Activated naive CD4-positive, alpha-beta T cell treated with anti-CD3 and anti-CD28 coated beads, Interleukin-2, amount 10 ng/mL, durations not matched to agents 7 days and 5 days (primary cell): ENCODE measurements at places on chromosomes 5 and 9.
A peak's percentile ranks its signal among the peaks of the same experiment; 100 is the strongest.

DNA sequence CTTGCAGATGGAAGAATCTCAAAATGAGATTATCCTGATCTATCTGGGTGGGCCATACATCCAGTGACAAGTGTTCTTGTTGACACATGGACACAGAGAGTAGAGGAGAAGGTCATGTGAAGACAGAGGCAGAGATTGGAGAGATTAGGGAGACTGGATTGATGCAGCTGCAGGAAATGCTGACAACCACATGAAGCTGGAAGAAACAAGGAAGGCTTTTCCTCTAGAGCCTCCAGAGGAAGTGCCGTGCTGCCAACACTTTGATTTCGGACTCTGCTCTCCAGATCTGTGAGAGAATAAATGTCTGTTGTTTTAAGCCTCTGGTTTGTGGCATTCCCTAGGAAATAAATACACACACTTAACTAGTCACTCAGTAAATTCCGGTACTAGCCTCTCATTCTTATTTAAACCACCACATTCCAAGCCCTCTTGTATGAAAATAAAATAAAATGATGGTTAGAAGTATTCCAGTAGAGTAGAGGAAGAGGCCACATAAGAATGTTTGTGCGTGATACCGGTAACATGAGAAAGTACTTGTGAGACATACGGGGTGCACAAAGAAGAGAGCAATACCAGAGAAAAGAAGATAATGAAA lies 110.9 kb upstream of the DMAC1 start:
- no peak for DNase-seq

DNA sequence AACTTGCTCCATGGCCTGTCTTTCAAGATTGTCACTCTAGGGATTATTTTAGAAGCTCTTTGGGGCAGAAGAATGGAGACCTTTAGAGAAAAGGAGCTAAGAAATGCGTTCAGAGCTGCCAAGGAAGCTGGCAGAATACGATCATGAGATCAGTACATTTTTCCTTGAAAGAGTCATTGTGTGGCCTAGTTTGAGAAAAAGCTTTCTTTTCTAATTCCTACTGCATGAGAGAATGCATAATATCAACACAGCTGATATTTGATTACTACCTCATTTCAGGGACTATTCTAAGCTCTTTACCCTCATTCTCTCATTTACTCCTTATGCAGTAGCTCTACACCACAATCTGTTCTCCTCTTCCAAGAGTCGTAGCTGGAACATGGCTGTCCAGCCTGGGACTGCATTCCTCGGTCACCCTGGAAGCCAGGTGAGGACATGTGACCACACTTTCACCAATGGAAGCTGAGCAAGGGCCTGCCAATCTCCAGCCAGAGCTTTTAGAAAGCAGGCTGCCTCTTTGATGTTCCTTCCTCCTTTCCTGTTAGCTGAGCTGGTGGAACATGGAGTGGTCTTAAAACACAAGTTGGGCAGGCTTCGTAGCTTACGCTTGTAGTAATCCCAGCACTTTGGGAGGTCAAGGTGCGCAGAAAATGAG lies 99.3 kb upstream of the LHFPL2 start:
- DNase-seq: no peak

DNA sequence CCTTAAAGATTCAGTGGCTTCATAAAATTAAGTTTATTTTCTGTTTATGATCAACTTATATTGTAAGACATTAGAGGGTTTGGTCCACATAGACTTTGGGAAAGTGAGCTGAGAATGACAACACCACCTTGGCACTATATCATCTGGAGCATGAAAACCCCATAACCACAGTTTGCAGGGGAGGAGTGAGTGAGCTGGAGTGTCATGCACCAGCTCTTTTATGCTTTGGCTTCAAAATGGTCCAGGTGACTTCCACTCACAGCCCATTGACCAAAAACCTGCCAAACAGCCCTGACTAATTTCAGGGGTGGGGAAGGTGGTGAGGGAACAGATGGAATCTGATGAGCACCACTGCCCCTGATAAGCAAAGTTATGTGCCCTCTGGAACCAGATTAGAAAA lies 295.8 kb downstream of the DMRTA1 start:
- no peak for DNase-seq

DNA sequence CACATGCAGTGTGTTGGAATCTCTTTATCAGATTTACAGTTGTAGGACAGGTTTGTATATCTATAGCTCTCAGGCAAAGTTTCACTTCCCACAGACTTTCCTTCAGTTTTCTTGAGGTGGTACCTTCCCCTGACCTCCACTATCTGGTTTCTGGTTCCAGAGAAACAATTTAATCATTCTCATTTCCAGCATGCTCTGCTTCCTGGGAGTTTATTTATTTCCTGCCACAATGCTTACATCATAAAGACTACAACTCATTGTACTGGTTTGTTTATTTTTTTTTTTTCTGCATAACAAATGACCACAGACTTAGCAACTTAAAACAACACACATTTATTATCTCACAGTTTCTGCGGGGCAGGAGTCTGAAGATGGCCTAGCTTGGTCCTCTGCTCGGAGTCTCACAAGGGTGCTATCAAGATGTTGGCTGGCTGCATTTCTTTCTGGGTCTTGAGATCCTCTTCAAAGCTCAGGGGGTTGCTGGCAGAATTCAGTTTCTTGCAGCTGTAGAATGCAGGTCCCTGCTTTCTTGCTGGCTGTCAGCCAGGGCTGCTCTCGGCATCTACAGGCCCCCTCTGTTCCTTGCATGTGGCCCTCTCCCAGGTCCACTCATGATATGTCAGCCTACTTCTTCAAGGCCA lies 247.7 kb downstream of the ENC1 start:
- no peak for DNase-seq

- no peak for DNase-seq
These were observed 37.5 kb downstream of the SPOCK1 start for GRCh38 chr5:137461391-137462264.

- DNase-seq: no peak
These were observed 50.4 kb upstream of the SYNPO start for GRCh38 chr5:150589862-150590601.

- DNase-seq: no peak
These were observed 652.3 kb upstream of the FTMT start for GRCh38 chr5:121199216-121199999.

DNA sequence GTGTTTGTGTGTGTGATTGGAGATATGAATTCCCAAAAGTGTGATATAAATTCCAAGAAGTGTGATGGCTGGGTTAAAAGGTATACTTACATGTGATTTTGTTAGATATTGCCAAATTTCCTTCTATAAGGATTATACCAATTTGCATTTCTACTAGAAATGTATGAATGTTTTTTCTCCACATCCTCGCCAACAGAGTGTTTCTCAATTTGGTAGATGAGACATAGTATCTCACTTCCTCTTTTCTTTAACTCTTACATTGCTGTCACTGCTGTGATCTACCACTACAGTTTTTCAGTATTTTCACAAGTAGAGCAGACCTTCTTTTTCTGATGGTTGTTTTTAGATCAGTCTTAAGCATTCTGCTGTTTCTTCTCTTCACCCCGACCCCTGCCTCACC lies 111.3 kb downstream of the FER start:
- no peak for DNase-seq

GRCh38 chr9:694403-695154 lies 146.9 kb upstream of the DMRT1 start:
- DNase-seq: no peak

- DNase-seq: no peak
These were observed 88.3 kb downstream of the RAB3C start for GRCh38 chr5:58671155-58671554.

GRCh38 chr5:33401482-33402390 lies 39.0 kb upstream of the TARS1 start:
- DNase-seq: no peak

DNA sequence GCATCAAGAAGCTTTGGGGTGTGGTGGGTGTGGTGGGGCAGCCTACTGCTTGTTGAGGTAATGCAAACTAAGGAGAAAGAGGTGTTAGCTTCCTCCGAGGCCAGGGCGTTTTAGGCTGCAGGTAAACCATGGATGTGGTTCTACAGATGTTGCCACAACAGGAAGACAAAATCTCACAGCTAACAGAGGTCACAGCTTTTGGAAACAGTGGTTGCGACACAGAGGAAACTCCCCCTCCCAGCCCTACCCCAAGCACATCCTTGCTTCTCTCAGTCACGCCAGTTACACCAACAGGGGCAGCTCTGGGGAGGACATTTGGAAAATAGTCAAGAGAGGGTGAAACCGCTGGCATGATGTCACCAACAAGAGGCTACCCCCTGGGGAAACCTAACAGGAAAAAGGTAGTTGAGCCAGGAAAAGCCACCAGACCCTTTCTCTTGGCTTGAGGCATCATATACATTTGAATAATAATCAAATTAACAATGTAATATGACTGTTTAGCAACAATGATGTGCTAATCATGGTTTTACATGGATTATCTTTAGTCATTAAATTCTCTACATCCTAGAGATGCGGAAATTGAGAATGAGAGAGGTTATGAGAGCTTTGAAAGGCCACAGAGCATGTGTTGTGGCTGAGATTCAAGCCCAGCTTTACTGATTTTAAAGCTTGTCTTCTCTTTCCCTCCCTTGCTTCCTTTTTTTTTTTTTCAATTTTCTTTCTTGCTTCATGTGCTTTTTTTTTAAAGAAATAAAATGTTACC lies 82.2 kb upstream of the IL12B start:
- DNase-seq: peak; percentile 91

DNA sequence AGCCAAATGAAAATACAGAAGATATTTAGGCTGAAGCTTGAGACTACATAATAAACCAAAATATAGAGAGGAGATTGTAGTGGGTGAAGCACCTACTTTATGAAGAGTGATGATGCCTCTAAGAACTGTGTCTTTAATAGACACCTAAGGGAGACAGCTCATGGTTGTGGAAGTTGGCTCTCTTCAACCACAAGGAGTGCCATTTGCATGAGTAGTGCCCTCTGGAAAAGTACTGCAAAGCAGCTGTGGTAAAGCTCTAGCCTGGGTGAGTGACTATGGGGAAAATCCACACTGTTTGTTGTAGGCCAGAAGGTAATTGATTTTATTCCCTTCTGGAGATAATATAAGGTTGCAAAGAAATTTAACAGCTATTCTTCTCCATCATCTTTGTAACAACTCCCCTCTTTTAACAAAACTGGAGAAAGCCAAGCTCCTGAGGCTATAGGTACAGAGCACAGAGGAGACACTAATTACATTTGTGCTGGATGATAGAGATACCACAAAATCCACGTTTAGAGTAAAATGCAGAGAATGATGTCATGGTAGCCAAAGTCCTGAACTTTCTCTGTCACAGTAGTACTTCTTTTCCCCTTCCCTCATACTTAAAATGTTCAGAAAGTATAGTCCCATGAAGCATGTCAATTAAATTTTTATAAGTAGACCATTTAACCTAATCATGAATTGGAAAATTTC lies 122.8 kb downstream of the STARD4 start:
- no peak for DNase-seq

DNA sequence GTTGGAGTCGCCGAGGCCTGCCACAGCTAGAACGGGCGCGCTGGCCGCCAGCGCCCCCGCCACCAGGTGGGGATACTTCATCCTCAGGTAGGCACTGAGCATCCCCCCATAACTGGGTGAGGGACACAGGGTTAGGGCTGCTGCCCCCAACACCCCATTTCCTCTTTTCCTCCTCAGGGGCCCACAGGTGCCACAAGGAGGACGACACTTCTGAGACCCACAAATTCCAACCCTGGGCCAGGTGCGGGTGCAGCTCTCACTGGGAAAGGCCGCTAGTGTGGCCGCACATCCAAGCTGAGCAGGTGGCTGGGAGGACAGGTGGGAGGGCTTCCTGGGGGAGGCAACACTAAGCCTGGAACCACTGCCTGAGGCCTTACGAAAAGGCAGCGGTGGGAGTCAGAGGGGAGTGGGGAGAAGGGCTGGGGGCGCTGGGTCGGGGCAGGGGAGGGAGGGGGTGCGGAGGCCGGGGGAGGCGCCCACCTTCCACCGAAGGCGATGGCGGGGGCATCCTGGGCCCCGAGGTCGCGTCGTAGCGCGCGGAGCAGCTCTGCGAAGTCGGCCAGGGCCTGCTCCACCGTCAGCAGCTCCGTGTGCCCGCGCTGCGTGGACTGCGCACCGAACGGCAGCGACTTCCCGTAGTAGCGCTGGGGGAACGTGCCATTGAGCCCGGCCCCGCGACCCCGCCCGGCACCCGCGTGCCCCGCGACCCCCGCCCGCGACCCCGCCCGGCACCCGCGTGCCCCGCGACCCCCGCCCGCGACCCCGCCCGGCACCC lies 961 bp downstream of the DPP7 start:
- peak; percentile 58 for DNase-seq

- DNase-seq: no peak
These were observed 205.4 kb upstream of the ITGA1 start for GRCh38 chr5:52582313-52582712.

- DNase-seq: no peak
These were observed 44.2 kb upstream of the CFAP157 start for GRCh38 chr9:127662617-127663016.

DNA sequence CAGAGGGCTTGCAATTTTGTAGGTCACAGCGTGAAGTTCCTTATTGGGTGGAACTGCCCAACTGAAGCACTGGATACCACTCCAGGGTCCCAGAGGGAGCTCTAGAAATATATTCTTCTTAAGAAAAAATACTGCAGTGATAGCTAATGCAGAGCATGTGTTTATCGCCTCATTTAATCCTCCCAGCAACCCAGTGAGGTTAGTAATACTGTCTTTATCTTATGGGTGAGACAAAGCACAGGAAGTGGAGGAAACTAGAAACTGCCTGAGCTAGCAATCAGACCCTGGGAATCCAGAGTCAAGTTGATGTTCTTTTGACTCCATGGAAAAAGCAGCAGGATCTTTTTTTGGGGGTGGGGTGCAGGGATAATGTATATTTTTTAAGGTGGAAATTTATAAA lies 153.3 kb downstream of the PJA2 start:
- no peak for DNase-seq

DNA sequence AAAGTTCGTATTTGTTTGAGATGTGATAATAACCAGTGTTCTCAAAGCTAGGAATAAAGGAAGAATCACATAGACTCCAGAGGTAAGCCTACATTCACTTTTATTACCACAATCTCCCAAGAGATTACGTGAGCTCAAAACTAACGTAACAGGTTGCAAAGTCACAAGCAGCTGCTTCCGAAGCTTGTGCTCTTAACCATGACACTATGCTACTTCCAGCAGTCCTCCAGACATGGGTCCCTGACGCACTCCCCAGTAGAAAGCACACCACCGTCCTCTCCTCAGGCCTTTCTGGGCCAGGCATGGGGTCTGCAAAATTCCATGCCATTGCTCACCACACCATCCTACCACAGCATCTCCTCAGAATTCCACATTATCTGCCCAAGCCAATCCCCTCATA lies 84.6 kb downstream of the PAX5 start:
- no peak for DNase-seq

- DNase-seq: no peak
These were observed 800.4 kb upstream of the DMAC1 start for GRCh38 chr9:8599937-8600336.

DNA sequence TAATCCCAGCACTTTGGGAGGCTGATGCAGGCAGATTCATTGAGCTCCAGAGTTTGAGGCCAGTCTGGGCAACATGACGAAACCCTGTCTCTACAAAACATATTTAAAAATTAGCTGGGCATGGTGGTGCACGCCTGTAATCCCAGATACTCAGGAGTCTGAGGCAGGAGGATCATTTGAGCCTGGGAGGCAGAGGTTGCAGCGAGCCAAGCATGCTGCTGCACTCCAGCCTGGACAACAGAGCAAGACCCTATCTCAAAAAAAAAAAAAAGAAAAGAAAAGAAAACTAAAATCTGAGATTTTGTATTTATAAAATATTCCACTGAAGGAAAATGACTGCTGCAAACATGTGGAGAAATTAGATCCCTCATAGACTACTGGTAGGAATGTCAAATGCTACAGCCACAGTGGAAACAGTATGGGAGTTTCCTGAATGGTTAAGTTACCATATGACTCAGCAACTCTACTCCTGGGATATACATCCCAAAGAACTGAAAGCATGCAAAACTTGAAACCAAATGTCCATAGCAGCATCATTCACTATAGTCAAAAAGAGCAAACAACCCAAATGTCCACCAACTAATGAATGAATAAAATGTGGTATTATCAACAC lies 106.1 kb downstream of the UBAP2 start:
- no peak for DNase-seq
